ENCODE measurements at places on chromosomes 11 and 22.
A peak's percentile ranks its signal among the peaks of the same experiment; 100 is the strongest.

DNA sequence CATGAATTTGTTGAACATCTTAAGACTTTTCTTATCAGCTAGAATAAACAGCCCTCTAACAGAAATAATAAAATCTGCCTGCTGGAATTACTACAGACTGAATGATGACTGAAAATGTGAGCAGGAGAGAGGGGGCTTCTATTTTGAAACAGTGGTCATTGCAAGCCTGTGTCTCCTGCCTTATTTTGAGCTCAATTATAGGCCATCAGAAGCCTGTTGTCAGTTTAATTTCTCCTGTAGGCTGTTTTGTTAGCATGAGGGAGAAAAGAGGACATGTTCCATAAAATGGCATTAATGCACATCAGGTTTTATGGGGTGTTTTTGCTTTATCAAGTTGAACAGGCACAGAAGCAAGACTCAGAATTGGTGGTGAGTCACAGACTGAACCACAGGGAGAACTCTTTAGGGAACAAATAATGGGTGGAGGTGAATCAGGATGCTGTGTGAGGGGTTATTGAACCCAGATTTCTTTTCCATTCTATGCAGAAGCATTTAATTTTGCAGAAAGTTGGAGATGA lies 129.1 kb downstream of the PARVA start:
- no peak for DNase-seq

GRCh38 chr11:82994604-82995230 lies 77.0 kb downstream of the RAB30 start:
- no peak for DNase-seq

DNA sequence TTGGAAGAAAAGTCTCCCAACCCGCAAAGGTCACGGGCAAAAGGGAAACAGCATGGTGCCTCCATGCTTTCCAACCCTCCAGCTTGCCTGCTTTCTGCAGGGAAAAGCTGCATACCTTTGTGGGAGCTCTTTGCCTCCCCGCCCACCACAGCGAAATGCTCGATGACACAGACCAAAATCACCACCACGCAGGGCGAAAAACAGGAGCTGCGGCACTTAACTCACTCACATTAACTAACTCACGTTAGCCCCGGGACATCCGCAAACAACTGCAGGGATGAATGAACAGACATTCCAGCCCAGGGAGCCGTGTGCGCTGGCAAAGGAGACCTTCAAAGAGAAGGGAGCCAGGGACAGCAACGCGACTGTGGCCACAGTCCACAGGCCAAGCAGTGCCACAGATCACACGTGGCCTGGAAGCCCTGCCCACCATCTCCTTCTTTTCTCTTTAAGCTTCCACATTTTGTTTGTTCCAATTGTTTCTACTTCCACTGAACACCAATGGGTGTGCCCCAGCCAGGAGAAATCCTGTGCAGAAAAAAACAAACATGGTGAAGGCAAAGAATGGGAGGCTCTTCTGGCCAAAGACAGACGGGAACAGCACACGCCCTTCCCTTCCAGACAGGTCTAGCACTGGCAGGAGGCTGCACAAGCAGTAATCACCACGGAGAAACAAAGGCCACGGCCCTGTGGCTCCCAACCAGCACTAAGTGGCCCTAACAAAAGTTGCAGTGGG lies 39.3 kb downstream of the DUSP8 start:
- no peak for DNase-seq

DNA sequence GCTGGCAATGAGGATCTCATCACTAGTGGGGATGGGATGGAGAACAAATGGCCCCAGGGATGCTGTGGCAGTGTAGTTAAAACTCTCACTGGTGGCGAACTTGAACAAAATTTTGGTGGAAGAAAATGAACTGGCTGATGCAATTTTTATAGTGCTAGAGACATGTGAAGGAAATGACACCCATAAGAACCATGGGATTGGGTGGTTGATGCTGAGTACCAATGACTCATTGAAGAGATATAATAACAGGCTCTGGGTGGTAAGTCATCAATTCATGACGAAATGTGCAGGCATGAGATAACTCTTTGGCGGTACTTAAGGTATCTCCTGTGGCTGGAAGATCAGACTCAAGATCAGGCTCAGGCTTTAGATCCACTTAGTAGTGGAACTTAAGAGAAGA lies 172.9 kb upstream of the DDI1 start:
- DNase-seq: no peak

- DNase-seq: no peak
Observed at GRCh38 chr11:68997995-68998348, 15.1 kb downstream of the MRGPRF start.

DNA sequence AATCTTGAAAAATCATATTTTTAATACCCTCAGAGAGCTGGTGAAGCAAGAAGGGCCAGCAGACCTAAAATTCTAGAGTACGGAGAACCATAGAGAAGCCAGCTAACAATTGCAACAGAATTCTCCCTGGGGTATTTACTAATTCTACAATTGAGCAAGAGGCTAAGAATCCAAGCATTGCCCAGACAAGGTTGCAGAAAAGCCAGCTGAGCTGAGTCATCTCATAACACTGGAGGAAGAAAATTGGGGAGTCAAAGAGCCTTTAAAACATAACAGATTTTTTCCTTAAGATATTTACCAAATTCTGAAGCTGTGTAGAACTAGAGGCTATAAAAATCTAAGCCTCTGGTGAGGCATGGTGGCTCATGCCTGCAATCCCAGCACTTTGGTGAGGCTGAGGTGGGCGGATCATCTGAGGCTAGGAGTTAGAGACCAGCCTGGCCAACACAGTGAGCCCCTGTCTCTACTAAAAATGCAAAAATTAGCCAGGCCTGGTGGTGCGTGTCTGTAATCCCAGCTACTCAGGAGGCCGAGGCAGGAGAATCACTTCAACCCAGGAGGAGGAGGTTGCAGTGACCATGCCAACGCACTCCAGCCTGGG lies 13.6 kb upstream of the TMEM216 start:
- no peak for DNase-seq

- DNase-seq: no peak
Observed at GRCh38 chr11:10452211-10452767, 2.8 kb upstream of the AMPD3 start.

DNA sequence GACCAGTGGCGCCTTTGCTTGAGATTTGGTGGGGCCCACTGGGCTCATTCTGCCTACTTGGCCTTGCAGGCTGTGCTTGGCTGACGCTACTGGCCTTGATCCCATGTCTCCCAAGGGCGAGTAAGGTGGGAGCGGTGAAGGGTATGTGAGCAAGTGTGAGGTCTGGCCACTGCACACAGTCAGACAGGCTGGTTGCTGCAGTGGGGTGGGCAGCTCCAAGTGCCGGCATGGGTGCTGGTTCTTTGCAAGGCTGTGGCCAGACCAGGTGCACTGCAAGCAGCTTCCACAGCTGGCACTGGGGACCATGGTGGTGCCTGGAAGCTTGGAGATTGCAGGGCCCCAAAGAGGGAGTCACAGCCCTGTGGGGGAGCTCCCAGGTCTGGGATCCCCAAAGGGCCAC lies 33.4 kb upstream of the OR10G7 start:
- no peak for DNase-seq

- DNase-seq: no peak
Observed at GRCh38 chr11:66107600-66108510, 37.8 kb downstream of the PACS1 start.

- no peak for DNase-seq
Observed at GRCh38 chr22:39984746-39985145, 10.0 kb upstream of the FAM83F start.

DNA sequence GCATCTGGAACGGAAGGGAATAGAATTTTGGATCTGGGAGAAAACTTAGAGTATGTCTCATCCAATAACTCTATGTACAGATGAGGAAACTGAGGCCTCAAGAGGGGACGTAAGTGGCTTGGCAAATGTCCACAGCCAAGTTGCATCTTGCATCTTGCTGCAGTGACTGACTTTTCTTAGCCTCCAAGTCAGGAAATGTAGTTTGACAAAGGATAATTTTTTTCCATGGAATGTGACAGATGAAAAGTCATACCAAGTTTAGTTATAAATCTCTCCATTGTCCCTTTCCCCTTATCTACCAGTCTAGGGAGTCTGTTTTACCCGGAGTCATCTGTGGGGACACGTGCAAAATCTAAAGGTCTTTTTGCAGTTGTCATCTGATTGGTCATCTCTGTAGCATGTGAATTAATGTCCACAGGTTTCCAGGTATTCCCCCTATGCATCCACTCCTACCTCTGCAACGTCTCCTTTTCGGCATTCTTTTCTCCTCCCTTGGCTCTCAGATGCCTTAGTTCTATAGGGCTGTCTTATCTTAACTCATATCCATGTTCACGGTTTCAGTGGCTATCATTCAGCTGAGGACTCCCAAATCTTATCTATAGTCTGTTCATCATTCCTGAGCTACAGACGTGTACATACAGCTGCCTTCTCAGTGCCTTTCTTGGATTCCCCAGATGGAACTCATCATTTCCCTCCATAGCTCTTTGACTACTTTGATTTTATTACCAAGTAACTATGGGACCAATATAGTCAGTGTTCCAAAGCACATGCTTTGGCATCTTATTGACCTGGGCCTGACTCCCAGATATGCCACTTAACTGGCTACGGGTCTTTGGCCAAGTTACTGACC lies 139.5 kb upstream of the TIMP3 start:
- DNase-seq: no peak

GRCh38 chr11:61922539-61922938 lies 5.2 kb upstream of the RAB3IL1 start:
- DNase-seq: no peak

GRCh38 chr11:2585566-2586086 lies 114.2 kb downstream of the KCNQ1OT1 start:
- no peak for DNase-seq

DNA sequence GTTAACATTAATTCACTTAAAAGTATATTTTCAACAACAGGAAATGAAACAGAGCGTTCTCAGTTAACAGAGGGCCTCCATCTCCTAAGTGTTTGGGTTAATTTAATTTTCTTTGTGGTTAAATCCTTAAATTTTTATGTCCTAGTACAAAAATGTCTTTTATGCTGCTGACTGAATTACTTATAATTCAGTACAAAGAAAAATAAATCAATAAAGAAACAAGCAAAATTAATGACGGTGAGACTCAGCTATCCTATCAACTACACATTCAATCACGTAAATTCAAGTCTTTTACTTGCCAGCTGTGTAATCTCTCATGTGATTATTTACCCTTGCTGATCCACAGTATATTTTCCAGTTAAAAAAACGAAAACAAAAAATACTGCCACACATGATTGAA lies 81.4 kb downstream of the BBOX1 start:
- DNase-seq: no peak

GRCh38 chr11:10285148-10285802 lies 8.7 kb downstream of the SBF2 start:
- DNase-seq: no peak

GRCh38 chr11:74966651-74967050 lies 17.6 kb downstream of the SPCS2 start:
- DNase-seq: no peak

DNA sequence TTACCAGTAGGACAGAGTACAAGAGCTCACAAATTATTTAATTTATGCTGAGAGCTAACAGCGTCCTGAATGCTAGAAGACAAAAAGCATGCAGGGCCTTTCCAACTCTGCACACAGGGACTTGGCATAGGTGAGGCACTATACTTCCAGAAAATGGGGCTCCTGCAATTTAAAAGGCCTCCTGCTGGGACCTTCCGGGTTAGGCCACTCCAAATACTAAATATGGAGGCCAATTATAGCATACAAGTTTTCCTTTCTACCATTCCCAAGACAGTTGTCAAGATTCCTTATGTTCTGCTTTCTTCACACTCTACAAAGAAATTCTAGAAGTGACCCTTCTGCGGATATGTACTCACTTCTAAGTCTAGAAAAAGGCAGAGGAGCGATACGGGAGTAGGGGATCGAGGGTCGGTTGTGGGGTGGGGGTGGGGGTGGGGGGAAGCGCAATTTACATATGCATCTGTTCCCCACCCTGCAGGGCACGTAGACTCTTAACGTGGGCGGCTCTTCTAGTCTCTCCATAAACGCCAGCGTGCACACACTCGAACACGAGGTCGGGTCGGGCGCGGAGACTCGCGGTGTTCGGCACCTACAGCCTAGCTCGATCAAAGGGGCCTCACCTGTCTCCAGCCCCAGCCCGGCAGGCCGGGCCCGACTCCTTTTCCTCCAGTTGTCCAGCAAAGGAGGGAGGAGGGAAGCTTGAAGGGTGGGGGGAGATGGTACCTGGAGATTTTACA lies 728 bp downstream of the DCUN1D5 start:
- DNase-seq: peak; percentile 33

DNA sequence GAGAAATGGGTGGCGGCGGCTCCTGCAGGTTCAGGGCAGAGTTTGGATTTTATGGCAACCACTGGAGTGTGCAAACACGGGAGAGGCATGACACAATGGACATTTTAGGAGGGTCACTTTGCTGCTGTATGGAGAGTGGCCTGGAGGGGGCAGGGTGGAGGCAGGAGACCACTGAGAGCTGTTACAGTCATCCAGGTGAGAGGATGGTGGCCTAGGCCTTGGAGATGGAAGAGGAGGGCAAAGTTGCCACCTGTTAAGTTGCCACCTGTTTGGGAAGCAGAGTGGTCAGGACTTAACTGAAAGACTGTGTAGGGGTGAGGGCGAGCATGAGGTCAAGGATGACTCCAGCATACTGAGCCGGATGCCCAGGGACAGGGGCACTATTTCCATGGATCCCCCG lies 2.3 kb upstream of the RAD9A start:
- peak; percentile 54 for DNase-seq

GRCh38 chr11:91239359-91239758 lies 985.3 kb upstream of the FAT3 start:
- DNase-seq: no peak

DNA sequence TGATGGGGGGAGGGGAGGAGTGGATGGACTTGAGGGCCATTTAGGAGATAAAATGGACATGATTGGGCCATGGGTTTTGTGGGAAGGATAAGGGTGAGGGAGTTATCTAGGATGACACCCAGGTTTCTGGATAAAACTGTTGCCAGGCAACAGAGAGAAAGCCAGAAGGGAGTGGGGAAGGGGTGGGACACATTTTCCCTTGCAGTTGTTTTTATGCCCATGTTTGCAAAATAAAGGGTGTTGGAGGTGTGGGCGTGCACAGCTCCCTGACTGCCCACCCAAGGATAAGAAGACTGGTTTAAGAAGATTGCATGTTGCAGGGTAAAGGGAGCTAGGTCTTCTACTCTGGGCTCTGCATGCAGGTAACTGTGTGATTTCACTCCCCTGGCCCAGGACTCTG lies 18.3 kb upstream of the YWHAH start:
- no peak for DNase-seq

- DNase-seq: no peak
Observed at GRCh38 chr11:65188486-65188885, 6.8 kb downstream of the CAPN1 start.

All from hematopoietic multipotent progenitor cell (in vitro differentiated cells).